Cerebellum (tissue), 4 donors: ENCODE measurements at places on chromosomes 12 and 14.

- DNase-seq, result no peak
These were observed 87.1 kb downstream of the ZFP36L1 start for GRCh38 chr14:68705741-68706283.

DNA sequence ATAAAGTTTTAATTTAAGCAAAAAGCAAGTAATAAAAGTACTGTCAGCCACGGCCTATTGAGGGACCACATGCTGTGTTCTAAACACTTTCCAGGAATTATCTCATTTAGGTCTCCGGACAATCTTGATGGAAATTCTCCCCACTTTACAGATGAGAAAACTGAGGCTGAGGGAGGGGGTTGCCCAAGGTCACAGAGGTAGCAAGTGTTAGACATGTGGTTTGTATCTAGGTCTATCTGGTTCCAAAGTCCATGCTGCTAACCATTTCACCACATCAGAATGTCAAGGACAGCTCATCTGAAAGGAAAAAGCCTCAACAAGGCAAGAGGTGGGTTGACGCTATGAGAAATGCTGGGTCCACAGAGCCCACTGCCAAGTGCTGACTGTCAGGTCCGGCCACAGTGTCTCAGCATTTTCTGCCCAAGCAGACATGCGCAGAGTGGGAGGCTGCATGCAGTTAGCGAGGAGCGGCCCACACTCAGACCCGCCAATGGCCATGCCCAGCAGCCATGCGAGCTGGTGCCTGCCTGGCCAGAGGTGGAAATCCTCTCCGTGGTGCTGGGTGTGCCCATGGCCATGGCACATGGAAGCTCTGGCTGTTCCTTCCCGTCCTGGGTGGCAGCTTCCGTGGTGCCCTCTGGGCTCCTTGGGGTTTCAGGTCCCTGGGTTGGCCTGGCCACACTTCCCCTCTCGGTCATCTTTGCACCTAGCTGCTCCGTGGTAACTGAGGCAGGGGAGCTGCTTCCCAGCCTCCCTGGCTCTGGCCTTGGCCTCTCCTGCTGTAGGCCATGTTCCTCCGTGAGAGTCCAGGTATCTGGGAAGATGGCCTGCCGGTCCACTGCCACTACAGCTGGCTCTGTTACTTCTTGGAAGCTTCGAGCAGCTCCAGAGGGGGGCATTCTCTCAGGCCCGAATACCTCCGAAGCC is 18.0 kb upstream of the RPLP0 start:
- no peak for DNase-seq

GRCh38 chr12:130435331-130435730 is 97.6 kb downstream of the PIWIL1 start:
- DNase-seq, result no peak

GRCh38 chr12:62799126-62799736 is 135.7 kb downstream of the PPM1H start:
- DNase-seq, result peak; percentile 85

- no peak for DNase-seq
These were observed 92.9 kb downstream of the SLCO1B1 start for GRCh38 chr12:21223930-21224329.

DNA sequence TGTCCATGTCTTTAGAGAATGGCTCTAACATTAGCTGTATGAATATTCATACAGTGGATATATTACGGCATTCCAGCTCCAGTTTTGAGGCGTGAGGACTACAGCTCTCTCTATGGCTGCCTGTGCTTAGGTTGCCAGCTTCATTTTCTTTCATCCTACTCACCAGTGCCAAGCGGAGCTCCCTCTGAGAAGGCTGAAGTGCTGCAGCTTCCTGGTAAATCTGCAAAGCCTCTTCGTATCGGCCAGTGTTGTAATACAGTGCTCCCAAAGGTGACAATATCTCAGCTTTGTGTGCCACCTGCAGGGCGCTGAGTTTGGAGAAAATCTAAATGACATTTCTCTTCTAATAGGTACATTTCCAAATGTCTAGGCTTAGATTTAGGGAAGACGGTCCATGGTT is 19.8 kb upstream of the OVCH1 start:
- no peak for DNase-seq

DNA sequence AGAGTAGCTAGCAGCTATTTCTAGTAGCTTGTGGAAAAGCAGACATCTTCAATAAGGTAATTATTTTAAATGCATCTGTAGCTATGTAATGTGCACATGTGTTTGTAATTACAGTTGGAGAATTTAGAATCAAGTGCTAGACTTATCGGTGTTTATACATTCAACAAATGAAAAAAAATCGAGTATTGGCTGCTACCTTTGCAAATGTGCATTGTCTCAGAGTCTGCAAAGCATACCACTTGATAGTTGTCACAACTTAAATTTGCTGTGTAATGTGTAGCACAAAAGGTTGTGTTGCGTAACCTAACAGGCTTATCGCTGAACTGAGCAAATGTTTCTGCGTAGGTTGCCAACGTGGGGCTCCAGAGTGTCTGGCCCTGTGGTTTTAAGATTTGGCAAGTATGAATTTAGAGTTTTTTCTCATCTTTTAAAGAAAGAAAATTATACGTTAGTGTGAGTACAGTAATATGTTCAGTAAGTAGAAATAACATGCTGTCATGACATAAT is 44.3 kb downstream of the TMTC2 start:
- no peak for DNase-seq

- no peak for DNase-seq
These were observed 1044.8 kb downstream of the BCL11B start for GRCh38 chr14:98227000-98227726.

- peak; percentile 85 for DNase-seq
These were observed at the start of gene P2RX7 for GRCh38 chr12:121132601-121133481. Gene P2RX7 (plus strand): TSS chr12:121132876. CDS start chr12:121132971, 95 bp downstream.

- DNase-seq, result no peak
These were observed 96.1 kb upstream of the DACT1 start for GRCh38 chr14:58541633-58542022.

DNA sequence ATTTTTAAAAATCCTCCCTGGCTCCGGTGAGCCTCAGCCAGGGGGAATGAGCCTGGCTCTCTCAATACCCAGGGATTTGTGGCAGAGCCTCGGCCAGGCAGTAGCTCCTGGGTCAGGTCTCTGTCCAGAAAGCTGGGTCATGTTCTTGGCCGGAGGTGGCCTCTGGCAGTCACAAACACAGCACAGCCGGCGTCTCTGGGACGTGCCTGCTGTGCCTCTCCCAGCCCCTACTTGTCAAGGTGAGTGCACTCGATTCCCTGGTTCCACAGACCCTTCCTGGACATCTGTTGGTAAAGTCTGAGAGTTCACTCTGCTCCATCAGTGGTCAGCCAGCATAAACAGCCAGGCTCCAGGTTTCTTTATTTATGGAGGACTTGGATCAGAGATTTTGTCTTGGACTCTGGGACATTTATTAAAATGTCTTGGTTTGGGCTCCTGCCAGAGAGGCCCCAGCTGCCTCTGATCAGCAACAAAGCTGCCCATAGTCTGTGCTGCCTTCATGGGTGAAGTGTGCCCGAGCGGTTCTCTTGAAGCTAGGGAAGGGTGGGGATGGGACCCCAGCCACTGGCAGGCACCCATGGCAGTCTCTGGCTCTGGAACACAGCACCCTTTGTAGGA is 56.7 kb downstream of the DGLUCY start:
- DNase-seq, result peak; percentile 72

- no peak for DNase-seq
These were observed 226.8 kb upstream of the ALG10 start for GRCh38 chr12:33795536-33795935.

- DNase-seq, result no peak
These were observed 33.3 kb downstream of the ATP2A2 start for GRCh38 chr12:110314308-110314707.

- DNase-seq, result peak; percentile 42
These were observed 42.5 kb upstream of the BEGAIN start for GRCh38 chr14:100629696-100630095.

- no peak for DNase-seq
These were observed 90.1 kb downstream of the FOXN4 start for GRCh38 chr12:109218996-109219395.

- DNase-seq, result no peak
These were observed 8.6 kb downstream of the NFATC4 start for GRCh38 chr14:24376448-24377070.

DNA sequence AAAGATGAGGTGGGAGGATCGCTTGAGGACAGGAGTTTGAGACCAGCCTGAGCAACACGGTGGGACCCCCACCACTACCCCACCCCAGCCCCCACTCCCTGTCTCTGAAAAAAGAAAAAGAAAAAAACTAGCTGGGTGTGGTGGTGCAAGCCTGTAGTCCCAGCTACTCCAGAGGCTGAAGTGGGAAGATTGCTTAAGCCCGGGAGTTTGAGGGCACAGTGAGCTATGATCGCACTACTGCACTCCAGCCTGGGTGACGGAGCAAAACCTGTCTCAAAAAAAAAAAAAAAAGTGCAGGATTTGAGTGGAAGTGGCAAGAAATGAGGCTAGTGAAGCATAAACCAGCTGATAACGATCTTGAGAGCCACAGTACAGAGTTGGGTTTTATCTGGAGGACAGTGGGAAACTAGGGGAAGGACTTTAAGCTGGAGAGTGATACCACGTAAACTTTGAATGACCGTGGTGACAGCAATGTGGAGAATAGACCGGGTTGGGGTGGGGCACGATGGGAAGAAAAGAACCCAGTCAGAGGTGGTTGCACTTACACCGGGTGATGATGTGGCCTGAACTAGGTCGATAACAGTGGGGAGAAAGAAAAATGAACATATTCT is 85.3 kb downstream of the TMEM260 start:
- DNase-seq, result no peak

GRCh38 chr14:58535044-58535443 is 102.7 kb upstream of the DACT1 start:
- DNase-seq, result no peak

DNA sequence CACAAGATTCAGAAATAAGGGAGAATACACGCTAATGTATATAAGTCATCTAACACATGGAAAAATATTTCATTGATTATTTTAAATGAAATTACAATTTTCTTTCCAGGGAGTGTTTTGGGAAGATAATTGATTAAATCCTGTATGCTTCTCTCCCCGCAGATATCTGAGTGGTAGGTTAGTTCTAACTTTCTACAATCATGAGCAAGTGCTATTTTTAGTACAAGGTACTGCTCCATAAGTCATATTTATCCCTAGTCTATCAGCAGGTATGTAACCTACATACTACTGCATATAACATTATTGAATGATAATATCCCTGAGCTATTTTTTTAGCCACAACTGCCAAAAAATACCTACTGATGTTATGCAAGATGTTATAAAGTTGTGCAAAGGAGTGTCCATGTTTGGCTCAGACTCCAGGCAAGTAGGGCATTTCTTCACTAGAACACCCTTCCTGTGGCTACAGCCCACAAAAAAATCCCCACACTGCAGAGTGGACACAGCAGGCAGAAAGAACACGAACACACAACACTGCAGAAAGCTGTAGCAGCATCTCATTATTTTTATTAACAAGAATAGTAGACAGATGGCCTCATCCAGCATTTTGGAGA is 87.0 kb downstream of the SEC23A start:
- no peak for DNase-seq

- no peak for DNase-seq
These were observed 68.6 kb upstream of the GALNT9 start for GRCh38 chr12:132397934-132398385.

- no peak for DNase-seq
These were observed 470.8 kb upstream of the LMO3 start for GRCh38 chr12:17076811-17077210.

DNA sequence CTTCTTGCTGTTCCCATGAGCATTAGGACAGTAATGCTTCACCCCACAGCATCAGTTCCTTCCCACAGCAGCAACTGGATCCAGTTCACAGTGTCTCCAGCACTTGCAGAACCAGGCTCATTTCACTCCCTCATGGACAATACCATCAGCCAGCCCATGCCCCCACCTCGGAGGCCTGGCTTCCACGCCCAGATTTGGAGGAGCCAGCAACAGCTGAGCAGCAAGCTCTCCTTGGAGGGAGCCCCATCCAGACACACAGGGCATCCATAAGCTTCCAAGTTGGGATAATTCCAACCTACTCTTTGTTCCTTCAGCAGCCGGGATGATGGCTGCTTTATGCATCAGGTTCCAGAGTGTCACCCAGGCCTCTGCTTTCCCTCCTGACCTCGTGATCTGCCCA is 250.0 kb downstream of the GLT1D1 start:
- no peak for DNase-seq

DNA sequence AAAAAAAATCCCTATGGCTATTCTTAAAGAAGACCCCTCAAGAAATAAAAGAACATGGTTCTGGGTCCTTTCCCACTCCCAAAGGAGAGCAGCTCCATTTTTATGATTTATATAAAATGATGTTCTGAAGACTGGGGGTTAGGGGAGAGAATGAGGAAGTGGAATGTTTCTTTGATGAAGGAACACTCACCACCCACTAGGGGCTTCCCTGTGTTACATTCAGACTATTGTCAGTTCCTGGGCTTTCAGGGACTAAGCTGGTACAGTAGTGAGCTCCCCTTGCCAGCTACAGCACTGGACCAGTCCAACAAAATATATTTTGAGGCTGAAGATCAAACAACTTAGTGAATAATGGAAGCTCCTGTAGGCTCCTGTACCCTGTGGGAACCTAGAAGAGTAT is 98.9 kb downstream of the HMGA2 start:
- DNase-seq, result no peak

- no peak for DNase-seq
These were observed 39.9 kb downstream of the TMTC1 start for GRCh38 chr12:29743801-29744200.

DNA sequence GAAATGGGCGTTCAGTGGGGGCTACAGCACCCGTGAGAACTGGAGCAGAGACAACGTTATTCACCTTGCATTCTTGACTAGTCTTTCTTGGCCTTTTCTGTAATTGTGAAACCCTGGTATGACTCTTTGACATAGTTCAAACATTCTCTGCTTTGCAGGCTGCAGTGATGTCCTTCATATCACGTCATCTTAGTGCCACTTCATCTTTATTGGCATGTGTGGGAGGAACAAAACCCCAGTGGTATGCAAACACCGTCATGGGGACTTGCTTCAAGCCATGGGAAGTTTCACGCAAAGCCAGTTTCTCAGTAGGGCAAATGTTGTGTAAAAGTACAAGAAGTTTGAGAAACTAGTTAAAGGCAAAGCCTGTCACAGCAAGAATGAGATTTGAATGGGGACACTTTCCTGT is 20.2 kb upstream of the DUSP16 start:
- no peak for DNase-seq

DNA sequence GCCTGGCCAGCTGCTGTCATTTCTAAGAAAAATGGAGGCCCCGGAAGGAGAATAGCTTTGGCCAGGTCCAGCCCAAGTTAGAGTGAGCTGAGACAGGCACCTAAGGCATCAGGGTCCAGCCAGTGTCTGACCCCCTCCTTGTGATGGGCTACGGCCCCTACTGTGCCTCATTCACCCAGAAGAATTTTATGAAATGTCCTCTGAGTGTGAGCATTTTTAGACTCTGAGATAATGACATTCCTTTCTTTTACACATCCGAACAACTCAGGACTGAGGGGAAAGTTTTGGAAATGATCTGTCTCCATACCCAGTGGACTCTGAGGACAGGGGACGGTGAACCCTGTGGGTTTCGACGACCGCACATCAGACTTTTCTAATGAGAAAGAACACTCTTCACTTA is 50.4 kb downstream of the SLC24A4 start:
- DNase-seq, result no peak

GRCh38 chr12:127930122-127930521 is 336.8 kb upstream of the TMEM132C start:
- no peak for DNase-seq

GRCh38 chr14:96486705-96487104 is 15.5 kb upstream of the PAPOLA start:
- no peak for DNase-seq

GRCh38 chr12:25124493-25124892 is 70.5 kb downstream of the DNAI7 start:
- DNase-seq, result no peak
